Esophagus mucosa (tissue), 1 donor: ENCODE measurements at places on chromosomes 16 and 17.

DNA sequence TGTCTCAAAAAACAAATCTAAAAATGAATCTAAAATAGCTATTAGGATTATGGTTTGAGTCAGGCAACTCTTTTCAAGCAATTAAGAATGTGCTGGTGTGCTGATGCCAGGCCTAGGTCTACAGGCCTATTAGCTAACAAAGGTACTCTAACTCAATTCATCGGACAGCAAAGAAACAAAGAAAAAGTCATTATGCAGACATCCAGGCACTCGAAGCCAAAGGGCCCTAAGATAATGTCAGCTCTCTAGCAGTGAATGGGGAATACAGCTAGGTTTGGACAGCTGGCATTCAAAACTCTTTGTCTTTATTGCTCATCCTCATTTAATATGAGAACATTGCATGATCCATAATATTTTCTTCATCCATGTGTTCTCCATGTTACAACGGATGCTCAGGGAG, 108.5 kb downstream of the TMEM114 start:
- ATAC-seq = no peak

DNA sequence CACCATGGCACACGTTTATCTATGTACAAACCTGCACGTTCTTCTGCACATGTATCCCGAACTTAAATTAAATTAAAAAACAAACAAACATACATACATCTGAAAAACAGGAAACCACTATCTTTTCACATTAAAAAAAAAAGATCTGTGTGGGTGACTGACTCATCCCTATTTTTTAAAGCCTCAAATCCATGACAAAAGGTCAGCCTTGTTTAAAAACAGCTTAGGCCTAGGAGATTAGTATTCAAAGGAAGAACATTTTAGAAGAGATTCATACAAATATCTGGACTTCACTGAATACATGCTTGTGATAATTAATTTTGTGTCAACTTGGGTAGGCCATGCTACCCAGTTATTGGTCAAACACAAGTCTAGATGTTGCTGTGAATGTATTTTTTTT, 4.7 kb upstream of the PRKAR1A start:
- no peak for ATAC-seq

GRCh38 chr17:6120351-6120750, 50.2 kb downstream of the WSCD1 start:
- ATAC-seq = no peak

DNA sequence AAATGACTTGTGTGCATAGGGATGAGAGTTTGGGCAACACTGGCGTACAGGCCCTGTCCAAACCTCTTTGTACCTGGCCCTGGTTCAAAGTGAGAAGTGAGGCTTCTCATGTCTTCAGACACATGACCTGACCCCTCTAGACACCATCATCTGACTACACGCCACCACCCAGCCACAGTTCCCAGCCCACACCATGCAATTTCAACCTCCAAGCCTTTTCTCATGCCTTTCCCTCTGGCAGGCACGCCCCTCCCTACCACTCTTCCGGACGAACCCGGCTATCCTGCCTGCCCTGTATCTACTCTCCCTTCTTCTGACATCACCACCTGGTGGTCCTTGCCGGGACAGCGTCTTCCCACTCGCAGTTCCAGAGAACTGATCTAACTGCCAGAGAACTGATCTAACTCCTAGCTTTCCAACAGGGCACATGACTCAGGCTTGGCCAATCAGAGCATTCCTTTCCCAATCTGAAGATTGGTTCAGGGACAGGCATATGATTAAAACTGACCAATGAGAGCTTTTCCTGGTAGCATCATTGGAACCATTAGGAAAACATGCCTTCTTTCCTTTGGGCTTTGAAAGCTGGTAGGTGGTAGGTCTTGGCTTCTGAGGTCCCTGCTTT, 27.1 kb upstream of the IL21R start:
- ATAC-seq = peak; percentile 79

DNA sequence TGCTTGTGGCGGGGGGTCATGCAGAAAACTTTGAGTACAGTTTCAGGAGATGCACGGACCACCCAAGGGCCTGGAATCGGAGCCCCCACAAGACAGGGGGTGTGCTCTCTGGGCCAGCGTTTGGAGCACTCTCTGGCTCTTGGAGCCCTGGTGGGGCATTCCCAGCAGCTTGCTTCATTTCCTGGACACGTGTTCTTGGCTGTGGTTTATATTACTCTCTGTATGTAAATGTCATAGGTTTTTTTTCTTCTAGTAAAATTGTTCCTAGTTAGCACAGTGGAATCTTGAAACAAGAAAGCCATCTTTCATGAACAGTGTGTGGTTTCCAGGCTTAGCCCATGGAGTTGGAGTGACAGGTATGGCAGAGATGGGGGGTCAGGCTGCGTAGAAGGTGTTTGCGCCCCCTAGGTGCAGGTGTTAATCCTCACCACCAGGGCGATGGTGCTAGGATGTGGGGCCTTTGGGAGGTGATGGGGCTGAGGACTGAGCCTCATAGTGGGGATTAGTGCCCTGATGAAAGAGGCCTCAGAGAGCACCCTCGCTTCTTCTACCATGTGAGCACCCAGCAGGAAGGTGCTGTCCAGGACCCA, 79.8 kb downstream of the JPH3 start:
- no peak for ATAC-seq

DNA sequence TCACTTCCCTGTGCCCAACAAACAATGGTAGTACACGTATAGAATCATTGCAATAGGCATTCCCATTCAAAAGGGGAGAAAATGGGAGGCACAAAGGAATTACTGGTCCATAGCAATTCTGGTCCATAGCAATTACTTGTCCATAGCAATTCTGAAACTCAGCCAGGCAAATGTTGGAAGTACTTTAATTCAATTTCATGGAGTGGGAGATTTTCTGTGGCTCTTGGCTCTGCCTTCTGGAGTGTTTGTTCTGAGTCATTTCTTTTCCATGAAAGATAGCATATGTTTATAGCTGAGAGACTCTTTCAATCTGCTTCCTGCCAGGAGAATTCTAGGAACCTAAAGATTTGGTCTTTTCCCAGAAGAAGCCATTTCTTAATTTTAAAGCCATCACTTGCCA, 182.8 kb upstream of the ELAC2 start:
- ATAC-seq = no peak

DNA sequence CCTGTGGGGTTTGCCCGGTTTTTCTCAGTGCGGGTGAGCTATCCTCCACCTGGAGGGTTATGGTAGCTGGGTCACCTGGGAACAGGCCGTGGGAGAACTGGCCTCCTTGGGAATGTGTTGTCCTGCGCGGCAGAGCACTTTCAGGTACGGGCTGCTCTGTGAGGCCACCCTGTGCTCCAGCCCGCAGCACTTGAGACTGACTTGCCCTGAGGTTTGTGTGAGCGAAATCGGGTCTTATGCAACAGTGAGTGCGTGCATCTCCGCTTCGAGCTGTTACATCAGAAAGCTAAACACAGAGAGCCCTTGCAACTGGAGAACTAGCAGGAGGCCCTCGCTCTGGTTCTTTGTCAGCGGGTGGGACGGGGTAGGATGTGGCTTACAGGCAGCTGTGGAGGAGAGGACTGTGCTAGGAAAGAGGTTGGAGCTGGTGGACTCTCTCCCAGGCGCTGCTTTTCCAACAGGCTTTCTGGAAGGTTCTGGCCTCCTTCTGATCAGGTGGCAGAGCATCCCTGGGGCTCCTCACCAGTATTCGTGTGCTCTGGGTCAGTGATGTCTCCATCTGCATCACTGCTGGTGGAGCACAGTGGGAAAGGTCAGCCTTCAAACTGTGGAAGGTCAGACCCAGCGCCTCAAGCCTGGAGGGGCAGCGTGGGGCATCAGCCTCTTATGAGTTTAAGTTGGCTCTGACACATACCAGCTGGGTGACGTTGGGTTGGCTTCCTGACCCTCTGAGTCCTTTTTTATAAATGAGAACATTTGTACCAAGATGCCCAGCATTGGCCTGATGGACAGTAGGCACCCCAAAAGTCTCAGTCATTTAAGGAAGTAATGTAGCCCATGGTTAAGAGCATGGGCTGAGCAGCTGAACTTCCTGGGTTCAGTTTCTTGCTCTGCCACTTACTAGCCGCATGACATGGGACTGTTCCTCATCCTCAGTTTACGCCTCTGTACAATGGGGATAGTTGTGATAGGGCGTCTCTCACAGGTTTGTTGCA, 76.3 kb downstream of the KSR1 start:
- no peak for ATAC-seq

- ATAC-seq = no peak
These were observed 24.9 kb downstream of the HMOX2 start for GRCh38 chr16:4501071-4501478.

DNA sequence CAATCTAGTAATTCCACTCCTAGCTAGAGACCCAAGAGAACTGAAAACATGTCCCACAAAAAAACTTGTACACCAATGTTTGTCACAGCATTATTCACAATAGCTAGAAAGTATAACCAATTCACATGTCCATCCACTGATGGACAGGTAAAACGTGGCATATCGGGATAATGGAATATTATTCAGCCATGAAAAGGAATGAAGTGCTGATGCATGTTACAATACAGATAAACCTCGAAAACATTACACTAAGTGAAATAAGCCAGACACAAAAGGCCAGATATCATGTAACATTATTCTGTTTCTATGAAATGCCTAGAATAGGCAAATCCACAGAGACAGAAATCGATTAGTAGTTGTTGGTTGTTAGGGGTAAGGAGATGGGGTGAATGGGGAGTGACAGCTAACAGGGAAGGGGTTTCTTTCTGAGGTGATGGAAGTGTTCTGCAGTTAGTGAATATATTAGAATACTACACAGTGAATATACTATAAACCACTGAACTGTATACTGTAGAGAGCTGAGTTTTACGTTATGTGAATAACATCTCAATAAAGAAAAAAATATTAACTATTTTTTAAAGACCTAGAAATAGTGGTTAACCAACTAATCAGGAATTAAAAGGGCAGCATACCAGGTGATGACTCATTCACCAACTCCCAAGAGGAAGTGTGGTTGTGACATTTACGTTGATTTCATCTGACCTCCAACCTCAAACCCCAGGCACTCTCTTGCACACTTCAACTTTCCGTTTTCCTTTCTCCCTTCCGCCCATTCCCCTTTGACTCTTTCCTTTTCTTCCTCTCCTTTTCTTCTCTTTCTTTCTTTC, 48.6 kb downstream of the GAS7 start:
- ATAC-seq = peak; percentile 48

DNA sequence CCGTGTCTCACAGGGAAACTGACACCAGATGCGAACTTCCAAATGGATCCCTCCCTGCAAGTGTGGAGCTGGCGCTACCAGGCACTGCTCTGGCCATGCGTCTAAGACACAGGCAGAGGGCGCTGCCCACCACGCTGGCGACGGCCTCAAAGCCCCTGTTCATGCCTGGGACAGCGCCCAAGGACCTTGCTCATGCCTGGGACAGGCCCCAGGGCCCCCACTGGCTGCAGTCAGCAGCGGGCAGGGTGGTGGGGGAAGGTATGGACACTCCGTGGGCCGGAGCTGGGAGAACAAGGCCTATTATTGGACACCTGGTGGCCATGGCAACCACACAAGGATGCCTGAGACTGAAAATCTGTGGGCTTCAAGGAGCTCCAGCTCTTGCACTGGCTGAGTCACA, 8.8 kb downstream of the ZG16B start:
- ATAC-seq = peak; percentile 55

GRCh38 chr17:81471818-81472456, 40.7 kb downstream of the ACTG1 start:
- peak; percentile 5 for ATAC-seq

DNA sequence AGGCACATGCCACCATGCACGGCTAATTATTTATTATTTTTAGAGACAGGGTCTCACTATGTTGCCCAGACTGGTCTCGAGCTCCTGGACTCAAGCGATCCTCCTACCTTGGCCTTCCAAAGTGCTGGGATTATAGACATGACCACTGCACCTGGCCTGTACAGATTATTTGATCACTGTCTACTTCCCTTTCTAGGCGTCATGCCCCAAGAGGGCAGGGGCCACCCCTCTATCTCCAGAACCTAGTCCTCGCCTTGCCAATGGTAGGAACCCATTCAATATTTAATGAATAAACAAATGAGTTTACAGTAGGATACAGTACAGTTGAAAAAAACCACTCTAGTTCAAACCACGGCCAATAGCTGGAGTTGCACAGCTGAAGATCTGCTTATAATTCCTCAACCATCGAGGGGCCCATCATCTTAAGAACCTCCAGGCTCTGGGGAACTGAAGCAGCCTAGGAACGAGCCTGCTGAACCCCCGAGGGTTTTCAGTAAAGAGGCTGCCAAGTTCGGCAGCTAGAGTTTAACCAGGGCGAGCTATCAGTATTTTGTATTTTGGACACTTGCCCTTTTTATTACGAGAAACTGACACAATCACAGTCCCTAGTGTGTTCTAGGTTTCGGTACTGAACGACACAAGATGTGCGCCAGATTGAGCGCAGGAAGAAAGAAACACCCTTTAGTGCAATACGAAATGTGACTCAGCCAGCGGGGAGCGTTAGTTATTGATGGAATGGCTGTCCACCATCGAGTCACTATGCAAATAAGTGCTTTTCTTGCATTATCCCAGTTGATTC, 14.6 kb downstream of the ADCY9 start:
- no peak for ATAC-seq

- ATAC-seq = peak; percentile 3
These were observed 10.7 kb upstream of the CISD3 start for GRCh38 chr17:38719289-38719942.

GRCh38 chr16:15491411-15491810, 57.0 kb downstream of the BMERB1 start:
- no peak for ATAC-seq

- peak; percentile 80 for ATAC-seq
These were observed 100.2 kb downstream of the KATNIP start for GRCh38 chr16:27650073-27650701.
